Glutamatergic neuron (in vitro differentiated cells): ENCODE measurements at places on chromosomes 12 and 14.

DNA sequence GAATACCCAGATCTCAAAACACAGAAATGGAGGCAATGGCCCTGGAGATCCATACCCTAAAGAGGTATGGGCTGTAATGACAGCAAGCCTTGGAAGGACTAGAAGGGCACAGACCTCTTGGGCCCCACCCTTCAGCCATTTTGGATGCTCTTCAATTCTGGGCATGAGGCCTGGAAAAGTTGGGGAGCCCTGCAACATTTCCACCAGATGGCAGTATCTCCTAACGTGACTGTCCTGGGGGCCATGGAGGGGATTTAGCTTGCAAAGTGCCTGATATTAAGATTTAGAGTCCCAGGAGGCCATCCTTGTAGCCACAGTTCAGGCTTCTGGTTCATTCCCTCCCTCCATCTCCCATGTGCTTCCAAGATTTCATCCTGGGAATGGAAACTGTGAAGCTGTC, 30.2 kb downstream of the KCNA5 start:
- DNase-seq, result no peak

DNA sequence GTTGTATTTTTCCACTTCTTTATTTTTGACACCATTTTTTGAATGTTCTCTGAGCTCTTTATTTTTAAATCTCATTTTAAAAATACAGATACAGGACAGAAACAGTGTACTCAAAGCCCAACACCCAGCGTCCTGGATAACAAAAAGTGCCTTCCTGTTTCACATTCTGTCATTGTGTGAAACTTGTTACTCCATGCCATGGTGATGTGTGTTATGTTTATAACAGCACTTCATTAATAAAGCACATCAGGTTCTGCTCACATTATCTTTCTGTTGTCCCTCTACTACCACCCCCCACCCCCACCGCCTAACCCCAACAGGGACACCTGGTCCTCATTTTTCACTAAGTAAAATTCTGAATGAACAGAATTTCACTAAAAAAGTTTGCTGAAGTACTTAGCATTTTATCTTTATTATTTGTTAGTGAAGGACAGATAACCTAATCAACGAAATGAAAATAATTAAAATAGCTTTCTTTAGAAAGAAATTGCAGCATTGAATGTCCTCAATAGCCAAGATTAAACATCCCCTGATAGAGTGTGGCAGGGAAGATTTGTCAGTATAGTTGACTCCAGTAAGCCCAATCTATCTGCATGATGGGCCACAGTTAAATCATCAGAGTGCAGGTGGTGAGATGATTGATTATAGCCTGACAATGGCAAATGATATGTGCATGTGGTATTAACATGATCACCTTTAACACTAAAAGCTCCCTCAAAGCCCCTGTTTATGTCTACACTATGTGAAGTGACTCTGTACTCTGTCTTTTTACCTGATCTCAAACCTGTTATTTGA, 153.9 kb downstream of the ACSS3 start:
- no peak for DNase-seq

- DNase-seq, result no peak
Observed at GRCh38 chr12:130677957-130678558, 38.0 kb downstream of the RIMBP2 start.

- DNase-seq, result no peak
Observed at GRCh38 chr14:67697006-67697405, 1.4 kb upstream of the RDH11 start.

DNA sequence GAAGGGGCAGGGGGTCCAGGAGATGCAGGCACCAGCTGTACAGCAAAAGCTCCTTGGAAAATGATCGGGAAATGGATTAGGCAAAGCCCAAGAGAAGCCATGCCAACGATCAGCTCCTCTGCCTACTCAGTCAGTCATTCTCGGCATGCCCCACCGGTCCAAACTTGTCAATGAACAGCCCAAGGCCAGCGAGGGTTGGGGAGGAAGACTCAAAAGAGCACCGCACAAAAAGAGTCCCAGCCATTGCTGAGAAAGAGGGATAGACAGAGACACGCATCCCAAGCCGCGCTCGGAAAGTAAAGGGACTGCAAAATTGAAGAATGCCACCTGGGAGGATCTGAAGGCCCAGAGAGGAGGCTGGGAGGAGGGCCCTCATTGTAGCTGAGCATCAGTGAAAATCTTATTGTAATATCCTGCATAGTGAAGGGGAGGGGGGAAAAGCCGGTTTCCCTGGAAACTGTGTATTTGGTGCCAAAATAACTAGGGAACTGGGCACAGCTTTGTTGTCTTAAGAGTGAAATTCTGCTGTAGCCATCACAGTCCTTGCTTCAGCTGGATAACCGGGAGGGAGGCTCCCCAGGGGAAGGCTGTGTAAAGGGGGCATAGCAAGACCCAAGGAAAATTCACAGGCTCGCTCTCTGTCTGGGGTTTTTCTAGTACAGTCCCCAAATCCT, 4.7 kb downstream of the KDM2B start:
- DNase-seq, result no peak

- DNase-seq, result no peak
Observed at GRCh38 chr12:1350055-1350933, 244.1 kb downstream of the FBXL14 start.

- DNase-seq, result peak; percentile 35
Observed at GRCh38 chr12:110245369-110245772, 35.7 kb upstream of the ATP2A2 start.

- DNase-seq, result no peak
Observed at GRCh38 chr14:57501039-57501557, 7.4 kb upstream of the CCDC198 start.

DNA sequence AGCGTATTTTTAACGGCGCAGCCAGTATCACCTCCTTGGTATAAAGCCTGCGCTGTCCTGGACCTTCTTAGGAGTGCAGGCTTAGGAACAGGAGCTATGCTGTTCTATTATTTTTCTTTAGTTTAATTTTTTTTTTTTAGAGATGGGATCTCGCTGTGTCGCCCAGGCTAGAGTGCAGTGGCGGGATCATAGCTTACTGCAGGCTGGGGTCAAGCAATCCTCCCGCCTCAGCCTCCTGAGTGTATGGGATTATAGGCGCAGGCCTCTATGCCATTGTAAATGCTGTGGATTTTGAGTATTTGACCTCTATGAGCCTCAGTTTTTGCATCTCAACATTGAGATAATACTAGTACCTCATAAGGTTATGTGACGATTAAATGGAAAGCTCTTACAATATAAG, 4.1 kb downstream of the OR10AD1 start:
- DNase-seq, result no peak

DNA sequence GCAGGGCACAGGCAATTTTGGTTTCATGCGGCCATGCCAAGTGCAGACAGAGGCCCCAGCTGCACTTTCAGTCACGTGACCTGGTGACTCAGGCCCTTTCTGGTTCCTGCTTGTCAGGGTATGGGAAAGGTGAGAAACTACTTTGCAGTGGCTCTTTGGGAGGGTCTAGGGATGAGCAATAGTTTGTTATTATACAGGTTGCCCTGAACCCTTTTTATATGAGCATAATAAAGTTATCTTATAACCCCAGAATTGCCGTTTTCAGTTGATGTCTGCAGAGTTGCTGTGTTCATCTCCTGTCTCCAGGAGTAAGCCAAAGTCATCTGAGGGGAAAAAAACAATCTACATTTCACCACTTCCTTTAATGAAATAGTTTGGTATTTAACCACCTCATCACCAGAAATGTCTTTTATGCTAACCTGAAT, 30.9 kb upstream of the EMP1 start:
- no peak for DNase-seq

DNA sequence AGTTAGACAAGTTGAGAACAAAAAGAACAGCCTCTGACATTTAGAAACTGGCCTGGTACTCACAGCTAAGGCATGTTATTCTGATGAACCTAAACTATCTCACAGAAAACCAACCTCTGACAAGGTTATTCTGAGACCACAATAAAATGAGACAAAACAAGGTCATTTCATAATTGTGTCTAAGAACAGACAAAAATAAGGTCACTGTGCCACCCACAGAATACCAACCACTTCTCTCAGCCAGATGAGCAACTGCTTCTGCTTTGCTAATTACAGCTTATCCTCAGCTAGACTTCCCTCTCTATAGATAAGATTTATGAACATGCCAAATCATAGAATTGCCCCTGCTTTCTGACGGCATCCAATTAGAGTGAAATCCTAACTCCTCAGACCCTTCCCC, 52.2 kb upstream of the CRACR2A start:
- DNase-seq, result no peak

GRCh38 chr12:5010151-5010550, 33.5 kb upstream of the KCNA5 start:
- DNase-seq, result no peak

DNA sequence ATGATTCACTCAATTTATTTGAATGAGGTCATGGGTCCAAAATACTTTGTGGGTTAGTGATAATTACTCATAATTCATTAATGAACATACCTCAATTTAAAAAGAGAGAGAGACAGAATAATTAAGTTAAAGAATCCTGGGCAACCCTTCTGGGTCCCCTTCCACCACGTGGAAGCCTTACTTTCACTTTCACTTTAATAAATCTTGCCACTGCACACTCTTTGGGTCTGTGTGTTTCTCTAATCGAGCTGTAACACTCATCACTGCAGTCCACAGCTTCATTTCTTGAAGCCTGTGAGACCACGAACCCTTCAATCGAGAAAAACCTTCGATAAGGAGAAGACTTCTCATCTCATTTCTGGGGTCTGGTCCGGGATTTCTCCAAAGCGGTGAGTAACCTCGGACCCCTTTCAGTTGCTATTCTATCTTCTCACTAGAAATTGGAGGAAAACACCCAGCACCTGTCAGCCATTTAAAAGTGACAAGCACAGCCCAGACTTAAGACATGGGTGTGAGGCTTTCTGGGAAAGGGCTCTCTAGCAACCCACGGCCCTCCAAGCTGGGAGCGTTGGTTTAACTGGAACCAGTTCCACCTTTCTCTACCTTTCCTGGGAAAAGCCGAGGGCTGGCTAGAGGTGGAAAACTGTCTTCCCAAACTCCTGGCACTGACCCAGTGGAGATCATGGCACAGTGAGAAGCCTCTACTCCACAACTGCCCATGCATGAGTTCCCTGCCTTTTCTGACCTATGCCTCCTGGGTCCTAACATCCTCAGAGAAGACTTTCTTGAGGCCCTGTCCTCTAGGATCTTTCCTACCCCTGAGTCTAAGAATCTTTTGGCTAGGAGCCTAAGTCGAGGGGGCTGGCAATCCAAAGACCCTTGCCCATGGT, 148.8 kb upstream of the ATF7IP start:
- no peak for DNase-seq

GRCh38 chr14:89621009-89621421, 204.0 kb upstream of the FOXN3 start:
- DNase-seq, result no peak

GRCh38 chr12:96419576-96420276, 19.5 kb upstream of the CDK17 start:
- no peak for DNase-seq

DNA sequence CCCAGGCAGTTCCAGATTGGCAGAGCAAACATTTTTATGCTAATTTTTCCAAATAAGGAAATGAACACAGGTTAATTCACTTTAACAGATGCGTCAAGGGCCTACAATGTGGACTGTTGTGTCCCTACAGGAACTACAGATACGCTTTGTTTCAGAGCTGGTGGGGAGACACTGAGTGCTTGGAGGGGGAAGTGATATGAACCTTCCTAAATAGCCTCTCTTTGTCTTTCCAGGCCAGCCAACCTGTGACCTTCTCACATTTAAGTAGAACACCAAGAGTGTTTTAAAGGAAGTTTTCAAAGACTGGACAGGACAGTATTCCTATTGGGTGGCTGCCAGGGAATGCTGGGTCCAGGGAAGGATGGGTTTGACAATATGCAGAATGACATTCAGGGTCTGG, 141.3 kb downstream of the ZNF664 start:
- no peak for DNase-seq

- DNase-seq, result no peak
Observed at GRCh38 chr12:64109706-64110105, 112.4 kb downstream of the KICS2 start.

DNA sequence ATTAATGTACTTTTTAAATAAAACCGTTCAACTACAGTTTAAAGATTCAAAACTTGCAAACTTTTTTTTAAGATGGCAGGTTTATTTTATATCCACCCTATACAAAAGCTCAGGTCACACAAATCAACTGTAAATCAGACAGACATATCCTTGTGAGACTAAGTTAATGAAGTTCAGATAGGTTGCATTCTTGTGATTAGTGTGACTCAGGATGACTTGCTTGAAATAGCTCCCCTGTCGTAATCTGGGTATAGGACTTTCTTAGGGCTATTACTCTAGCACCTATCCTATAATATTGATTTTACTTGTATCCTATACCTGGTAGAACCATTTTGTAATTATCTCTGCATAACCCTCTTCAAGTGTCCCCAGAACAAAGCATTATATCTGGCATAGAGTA, 9.5 kb upstream of the PRKD1 start:
- DNase-seq, result no peak

- no peak for DNase-seq
Observed at GRCh38 chr12:29033519-29033918, 115.6 kb upstream of the FAR2 start.

DNA sequence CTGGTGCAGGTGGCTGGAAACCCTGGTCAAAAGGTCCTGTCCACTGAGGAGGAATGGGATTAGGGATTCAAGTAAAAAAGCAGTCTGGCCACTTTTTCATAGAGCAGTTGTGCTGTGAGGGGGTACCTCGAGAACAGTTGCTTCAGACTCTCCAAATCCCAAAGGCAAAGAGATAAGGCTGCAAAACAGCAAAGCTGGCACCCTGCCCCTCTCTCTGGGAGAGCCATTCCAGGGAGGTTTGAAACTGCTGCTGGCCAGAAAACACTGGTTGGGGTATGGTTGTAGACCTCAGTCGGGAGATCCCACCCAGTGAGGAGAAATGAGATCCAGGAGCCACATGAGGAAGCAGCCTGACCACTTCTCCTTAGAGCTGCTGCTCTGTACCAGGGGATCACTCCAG, 137.3 kb downstream of the CEP83 start:
- DNase-seq, result no peak

DNA sequence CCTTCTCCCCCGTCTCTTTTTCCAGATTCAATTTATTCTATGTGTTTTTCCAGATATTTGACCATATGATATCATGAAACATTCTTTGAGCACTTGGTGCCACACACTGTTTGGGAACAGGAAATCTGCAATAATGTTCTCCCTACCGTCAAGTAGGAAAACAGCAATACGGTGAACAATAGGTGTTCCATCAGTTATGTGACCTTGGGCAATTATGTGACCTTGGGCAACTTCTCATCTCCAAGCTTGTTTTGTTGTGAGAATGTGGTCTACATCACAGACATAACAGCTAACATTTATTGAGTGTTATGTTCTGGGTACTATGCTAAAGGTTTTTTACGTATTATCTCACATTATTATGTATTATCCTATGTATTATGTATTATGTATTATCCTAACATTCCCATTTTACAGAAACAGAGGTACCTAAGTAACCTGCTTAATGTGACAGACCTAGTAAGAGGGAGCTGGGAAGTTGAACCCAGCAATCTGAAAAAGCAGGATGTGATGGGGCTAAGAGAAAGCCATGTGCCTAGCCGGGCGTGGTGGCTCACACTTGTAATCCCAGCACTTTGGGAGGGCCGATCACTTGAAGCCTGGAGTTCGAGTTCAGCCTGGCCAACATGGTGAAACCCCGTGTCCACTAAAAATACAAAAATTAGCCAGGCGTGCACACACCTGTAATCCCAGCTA, 1.2 kb upstream of the NEK9 start:
- DNase-seq, result no peak
